ENCODE measurements at places on chromosomes 7 and 10.

DNA sequence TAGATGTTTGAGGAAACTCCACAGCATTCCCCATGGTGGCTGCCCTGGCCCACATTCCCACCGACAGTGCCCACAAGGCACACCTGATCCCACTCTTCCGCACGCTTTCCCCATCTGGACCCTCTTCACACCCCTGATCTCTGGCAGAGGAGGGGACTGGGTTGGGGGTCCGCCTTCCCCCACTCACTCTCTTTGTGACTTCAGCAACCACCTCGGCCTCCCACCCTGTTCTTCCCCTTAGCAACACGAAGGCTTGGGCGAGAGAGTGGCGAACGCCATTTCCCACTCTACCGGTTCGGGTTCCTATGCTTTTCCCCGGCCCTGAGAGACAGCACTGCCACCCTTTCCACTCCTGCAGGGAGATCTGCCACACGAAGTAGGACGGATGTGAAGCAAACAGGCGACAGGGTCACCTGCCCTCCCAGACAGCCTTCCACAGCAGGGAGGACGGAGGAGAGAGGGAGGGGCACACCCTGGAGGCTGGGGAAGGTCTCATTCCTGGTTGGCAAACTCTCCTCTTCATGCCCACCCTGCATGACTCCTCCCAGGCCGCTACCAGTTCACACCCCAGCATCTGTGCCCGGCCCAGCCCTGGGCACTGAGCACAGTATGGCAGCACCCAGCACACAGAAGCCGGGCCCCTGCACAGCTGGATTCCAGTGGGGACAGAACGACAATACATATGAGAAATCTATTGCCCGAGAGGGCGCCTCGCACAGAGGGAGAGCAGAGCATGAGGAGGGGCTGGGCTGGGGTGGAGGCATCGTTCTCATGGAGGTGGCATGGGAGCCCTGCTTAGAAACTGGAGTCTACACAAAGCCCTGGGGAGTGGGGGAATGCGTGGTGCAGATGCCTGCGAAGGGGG lies 93.5 kb downstream of the PAXIP1 start:
- DNase-seq = no peak

DNA sequence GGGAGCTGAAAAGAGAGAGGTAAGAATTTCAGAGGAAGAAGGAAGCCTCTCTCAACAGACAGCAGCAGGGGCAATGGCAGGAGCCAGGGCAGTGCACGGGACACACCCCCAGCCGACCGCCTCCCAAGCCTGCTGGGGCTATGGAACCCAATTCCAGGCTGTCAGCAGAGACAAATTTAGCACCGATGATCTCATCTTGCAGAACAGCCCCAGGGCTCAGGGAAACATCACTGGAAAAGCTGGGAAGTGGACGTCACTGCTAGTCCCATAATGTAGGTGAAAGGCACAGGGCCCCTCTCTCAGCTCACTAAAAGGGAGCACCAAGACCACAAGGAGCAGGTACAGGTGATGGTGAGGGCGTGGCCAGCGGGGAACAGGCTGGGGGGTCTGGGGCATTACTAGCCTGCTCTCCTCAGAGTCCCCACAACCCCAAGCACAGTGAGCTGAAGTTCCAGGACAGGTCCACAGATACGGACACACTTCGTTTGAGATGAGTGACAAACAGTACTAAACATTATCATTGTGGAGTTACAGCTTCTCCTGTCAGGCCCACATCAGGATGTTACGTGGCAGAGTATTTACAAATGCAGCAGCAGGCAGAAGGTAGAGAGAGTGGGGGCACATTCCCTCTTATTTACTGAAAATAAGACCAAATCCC lies 103.7 kb downstream of the PLXNA4 start:
- no peak for DNase-seq

DNA sequence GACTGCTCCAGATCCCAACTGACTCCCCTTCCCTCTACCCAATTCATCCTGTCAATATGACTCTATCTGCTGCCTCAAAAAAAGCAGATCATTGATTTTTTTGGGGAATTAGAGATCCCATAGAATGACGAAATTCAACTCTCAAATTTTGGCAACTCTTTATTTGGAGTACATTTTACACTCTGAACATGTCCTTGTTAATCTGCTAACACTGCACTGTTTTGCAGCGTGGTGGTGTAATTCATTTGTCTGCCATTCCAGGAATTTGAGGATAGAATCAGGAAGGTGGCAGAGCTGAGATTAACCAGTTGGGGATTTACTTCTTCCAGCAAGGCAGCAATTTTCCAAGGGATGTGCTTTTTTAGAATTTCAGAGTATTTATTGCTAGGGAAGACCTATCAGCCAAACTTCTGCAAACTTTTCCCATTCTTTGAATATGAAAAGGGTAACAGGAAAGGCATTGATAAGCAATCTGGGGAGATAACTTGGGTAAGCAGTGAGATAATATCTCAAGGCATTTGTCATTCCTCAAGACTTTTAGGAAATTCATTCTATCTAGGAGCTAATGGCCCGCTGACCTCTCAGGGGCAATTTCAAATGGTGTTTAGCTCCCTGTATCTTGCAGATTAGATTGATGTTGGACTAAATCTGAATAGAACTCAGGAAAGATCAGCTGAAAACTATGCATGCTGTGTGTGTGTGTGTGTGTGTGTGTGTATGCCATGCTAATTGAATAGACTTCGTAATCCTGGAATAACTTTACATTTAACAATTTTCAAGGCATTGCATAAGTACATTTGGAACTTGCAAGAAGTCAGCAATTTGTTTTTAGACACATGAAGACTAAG lies 9.7 kb downstream of the BAMBI start:
- no peak for DNase-seq

- DNase-seq = no peak
Observed at GRCh38 chr7:159145490-159145855, 806 bp upstream of the VIPR2 start.

DNA sequence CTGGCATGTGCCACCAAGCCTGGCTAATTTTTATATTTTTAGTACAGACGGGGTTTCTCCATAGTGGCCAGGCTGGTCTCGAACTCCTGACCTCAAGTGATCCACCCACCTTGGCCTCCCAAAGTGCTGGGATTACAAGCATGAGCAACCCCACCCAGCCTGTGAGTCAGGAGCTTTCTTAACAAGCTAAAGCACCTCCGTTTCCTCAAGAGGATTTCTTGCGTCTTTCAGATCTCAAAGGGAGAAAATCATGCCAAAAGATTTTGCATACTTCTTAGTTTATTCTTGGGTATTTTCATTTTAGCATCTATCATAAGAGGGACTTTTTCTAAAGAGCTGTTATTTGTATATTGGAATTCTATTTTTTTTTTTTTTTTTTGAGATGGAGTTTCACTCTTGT lies 47.9 kb upstream of the FOXK1 start:
- DNase-seq = no peak

- DNase-seq = no peak
Observed at GRCh38 chr10:55191236-55191860, 390.3 kb upstream of the PCDH15 start.

GRCh38 chr7:100053215-100053614 lies 3.6 kb downstream of the ZSCAN21 start:
- DNase-seq = peak; percentile 58

- DNase-seq = no peak
Observed at GRCh38 chr7:152511736-152512135, 75.9 kb upstream of the KMT2C start.

DNA sequence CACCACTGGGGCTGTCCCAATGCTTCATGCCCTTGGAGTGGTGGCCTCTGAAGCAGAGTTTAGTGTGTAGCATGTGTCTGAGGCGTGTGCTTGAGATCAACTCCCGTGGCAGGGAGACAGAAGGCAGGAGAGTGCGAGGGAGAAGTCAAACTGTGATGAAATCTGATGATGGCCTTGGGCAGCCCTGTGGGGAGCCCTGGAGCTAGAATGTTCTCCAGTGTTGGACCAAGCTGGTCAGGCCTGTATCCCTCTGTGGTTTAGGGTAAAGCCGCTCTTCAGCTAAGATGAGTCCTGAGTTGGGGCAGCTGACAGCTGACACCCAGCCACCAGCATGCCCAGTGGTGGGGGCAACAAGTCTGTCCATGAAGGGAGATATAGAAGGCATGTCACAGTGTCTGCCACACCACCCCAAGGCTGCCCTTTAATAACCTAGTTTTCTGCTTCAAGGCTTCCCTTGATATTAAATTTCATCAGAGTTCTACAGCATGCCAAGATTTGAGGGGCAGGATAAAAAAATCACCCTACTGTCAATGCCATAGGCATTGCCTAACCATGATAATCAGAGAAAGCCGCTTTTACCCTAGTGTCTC lies 170.5 kb upstream of the SVIL start:
- no peak for DNase-seq

- no peak for DNase-seq
Observed at GRCh38 chr7:911791-912480, 35.6 kb downstream of the GET4 start.

GRCh38 chr10:99981581-99982199 lies 28.1 kb downstream of the DNMBP start:
- DNase-seq = no peak

DNA sequence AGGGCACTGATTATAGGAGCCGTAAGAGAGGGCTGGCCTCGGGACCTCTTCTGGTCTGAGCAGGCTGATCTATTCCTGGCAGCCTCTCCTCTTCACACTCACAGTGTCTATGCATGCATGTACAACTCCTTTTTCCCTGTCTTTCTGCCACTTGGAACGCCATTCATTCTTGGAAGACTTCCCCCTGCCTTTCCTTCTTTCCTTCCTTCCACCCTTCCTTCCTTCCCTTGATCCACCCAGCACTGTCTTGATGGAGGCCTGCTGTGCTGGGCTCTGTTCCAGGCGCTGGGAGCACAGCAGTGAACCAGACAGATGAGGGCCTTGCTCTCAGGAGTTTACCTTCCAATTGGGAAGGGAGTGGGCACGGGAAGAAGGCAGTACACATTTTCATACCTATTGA lies 114.8 kb downstream of the SH3PXD2A start:
- no peak for DNase-seq

- DNase-seq = no peak
Observed at GRCh38 chr7:78254726-78255055, 456.1 kb downstream of the PHTF2 start.

DNA sequence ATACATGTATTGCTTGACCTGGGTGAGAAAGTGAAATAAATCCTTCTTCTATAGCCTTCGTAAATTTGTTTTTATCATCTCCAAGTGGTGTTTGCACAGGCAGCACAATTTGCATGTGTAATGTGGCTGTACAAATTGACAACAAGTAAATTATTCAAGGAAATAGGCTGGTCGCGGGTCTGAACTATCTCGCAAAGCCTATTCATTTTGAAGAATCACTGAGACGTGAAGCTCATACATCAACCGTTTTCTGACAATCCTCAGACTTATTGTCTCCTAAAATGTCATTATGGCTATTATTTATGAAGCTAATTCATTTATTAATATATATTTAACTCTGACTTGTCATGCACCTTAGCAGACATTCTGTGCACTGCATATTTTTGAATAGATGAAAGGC lies 16.2 kb upstream of the FAM204A start:
- no peak for DNase-seq

DNA sequence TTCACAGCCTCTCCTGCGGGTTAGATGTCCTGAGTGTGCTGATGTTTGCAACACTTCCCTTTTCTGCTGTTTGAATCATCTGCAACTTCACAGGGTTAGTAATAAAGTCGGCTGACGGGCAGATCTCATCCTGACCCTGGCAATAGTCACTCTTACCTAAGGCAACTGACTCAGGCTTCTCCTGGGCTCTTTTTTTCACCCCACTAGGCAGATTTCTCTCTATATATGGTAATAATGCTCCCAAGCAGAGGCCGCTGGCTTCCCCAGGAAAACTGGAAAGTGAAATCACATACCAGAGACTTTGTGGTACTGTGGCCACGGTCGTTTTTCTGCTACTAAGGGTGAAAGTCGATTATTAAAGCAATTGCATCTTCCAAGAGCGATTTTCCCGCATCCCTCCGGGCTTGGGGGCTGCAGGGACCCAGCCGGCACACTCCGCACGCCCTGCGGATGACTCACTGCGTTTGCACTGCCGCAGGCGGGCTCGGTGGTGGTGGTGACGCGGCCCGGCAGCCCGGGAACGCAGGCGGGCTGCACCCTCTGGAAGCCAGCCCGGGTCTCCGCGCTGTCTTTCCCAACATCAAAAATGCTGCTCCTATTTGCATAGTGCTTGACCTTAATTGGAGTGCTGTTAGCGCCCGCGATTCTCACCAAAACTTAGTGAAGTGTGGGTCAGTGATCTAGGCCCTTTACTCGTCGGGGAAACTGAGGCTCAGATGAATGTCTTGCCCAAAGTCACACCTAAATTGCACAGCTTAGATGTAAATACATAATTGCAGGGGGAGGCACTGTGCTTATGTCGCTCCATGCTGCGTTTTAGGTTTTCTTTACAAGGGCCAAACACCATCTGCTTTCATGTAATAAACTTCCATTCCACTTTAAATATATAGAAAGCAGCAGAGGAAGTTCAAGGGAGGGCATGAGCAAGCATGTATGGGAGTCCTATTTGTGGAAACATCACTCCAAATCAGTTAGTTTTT lies 47.6 kb upstream of the ITGB1 start:
- DNase-seq = peak; percentile 71

DNA sequence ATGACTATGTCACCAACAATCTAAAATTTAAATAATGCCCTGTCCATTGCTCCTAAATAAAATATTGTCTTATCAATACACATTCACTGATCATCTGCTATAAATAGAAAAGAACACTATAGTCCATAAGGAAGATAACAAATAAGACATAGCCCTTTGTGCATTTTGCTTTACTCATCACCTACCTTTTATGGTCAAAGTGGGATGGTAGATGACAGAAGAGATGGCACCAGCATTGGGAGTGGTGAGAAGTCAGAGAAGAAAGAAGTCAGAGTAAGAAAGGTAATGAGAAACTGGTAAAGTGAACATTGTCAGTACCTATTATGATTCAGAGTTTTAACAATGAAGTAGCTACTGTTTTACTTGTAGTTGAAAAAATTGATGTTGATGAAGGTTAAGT lies 31.1 kb downstream of the SEMA3E start:
- no peak for DNase-seq

GRCh38 chr7:115008465-115009114 lies 86.7 kb downstream of the MDFIC start:
- DNase-seq = no peak

GRCh38 chr10:29184205-29185000 lies 104.5 kb upstream of the LYZL1 start:
- no peak for DNase-seq

- no peak for DNase-seq
Observed at GRCh38 chr10:60425392-60426110, 35.9 kb upstream of the ANK3 start.

DNA sequence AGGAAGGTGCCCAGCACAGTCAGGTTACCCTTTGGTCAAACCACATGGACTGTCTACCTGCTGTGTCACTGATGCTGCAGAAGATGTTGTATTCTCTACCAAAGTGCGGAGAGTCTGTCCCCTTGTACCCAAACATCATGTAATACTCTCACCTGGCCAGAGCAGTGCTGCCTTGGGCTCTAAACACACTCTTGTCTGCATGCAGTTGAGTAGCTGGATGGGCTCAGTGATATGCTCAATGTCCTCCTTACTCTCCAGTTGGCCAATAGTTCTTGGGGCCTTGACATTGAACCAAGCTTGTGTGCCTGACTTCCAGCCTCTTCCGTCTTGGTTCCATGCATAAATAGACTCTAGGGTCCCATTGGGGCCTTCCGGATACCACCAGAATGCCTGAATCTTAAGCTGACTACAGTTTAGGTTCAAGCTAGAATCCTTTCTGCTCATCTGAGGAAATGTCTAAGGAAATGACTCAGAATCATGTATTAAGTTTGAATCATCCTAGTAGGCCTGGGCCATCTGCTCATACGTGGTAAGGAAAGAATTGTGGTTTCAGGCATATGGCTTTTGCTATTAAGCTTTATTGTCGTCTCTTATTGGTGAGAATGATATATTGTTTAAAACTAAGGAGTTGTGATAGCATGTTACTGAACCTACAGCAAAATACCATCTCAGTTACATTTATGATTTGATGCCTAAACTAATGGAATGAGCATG lies 118.0 kb downstream of the OTUD1 start:
- DNase-seq = peak; percentile 21
